ENCODE measurements at places on chromosomes 6 and 20. TPM values are rescaled to one million over a fixed set of nuclear protein-coding genes. Genes with fewer than 3 reads are reported as not detected.

The ADAM33 gene
- total RNA-seq, result 1.7 TPM

The AURKA gene
- total RNA-seq, result 38.1 TPM

The HDAC2 gene
- total RNA-seq, result 75.5 TPM

The RUNX2 gene
- total RNA-seq, result 12.8 TPM

The PPIL6 gene
- total RNA-seq, result 1.6 TPM

The EYS gene
- total RNA-seq, result not detected

The HTR1E gene
- not detected for total RNA-seq

The TREM2 gene
- not detected for total RNA-seq

The LRRC1 gene
- 8.9 TPM for total RNA-seq

The NOTCH4 gene
- 3.2 TPM for total RNA-seq

The GNAS-AS1 gene
- 0.72 TPM for total RNA-seq

The DDR1 gene
- total RNA-seq, result 24.4 TPM

The SMPDL3A gene
- 9.2 TPM for total RNA-seq

The ARG1 gene
- total RNA-seq, result not detected

The VGLL2 gene
- total RNA-seq, result not detected

The CYP39A1 gene
- 3.4 TPM for total RNA-seq

The DDO gene
- total RNA-seq, result 0.65 TPM

The C6orf163 gene
- 0.13 TPM for total RNA-seq

The OR2J3 gene
- not detected for total RNA-seq

The LRRC73 gene
- not detected for total RNA-seq

The SLC35D3 gene
- total RNA-seq, result 0.08 TPM

The NKAPL gene
- 2.5 TPM for total RNA-seq

The SMOC2 gene
- total RNA-seq, result not detected

The ENPP4 gene
- total RNA-seq, result 0.39 TPM

The CGAS gene
- 7.1 TPM for total RNA-seq

The BHLHE23 gene
- not detected for total RNA-seq

The MDFI gene
- 123 TPM for total RNA-seq

The SOX4 gene
- total RNA-seq, result 31.9 TPM

The EGFL8 gene
- 9.7 TPM for total RNA-seq

The IL17A gene
- total RNA-seq, result not detected

The DIDO1 gene
- total RNA-seq, result 28.4 TPM

The CYP21A2 gene
- not detected for total RNA-seq

The HLA-DQA1 gene
- not detected for total RNA-seq

The CBFA2T2 gene
- total RNA-seq, result 5.0 TPM

The TRIM10 gene
- not detected for total RNA-seq

The RAET1E gene
- not detected for total RNA-seq

The MCM8 gene
- 4.2 TPM for total RNA-seq

The ZBTB9 gene
- total RNA-seq, result 3.0 TPM

The CPXM1 gene
- total RNA-seq, result 3.0 TPM

The SLA2 gene
- not detected for total RNA-seq

The RGS17 gene
- 12.4 TPM for total RNA-seq

The INSM1 gene
- total RNA-seq, result not detected

The STX11 gene
- total RNA-seq, result 2.6 TPM

The RAB44 gene
- 0.13 TPM for total RNA-seq

The EYA2 gene
- 0.24 TPM for total RNA-seq

The PPP1R3G gene
- 0.96 TPM for total RNA-seq

The DNPH1 gene
- 117 TPM for total RNA-seq

The ASIP gene
- total RNA-seq, result not detected

The CLPSL2 gene
- not detected for total RNA-seq
